ENCODE measurements at places on chromosomes 16 and 17.

GRCh38 chr17:7256766-7257456 lies 4.9 kb downstream of the ELP5 start:
- no peak for DNase-seq

DNA sequence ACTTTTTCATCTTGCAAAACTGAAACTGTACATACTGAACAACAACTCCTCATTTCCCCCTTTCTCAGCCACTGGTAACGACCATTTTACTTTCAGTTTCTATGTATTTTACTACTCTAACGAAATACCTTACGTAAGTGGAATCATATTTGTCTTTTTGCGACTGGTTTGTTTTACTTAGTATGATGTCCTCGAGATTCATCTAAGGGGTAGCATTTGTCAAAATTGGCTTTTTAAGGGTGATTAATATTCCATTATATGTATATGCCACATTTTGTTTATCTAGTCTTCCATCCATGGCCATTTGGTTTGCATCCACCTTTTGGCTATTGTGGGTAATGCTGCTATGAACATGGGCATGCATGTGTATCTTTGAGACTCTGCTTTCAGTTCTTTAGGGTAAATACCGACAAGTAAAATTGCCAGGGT lies 10.4 kb downstream of the KPNB1 start:
- DNase-seq: no peak

DNA sequence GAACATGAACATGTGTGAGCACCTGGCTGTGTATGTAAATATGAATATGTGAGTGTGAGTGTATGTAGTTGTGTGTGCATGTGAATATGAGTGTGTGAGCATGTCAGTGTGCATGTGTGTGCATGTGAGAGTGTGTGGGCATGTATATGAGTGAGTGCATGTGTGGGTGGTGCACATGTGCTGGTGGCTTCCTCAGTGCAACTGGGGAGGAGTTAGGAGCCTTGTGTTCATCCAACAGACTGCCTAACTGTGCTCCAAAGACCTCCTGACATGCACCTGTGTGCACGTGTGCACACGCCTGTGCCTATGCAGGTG lies 1.4 kb downstream of the TMEM235 start:
- no peak for DNase-seq

GRCh38 chr16:2180962-2181923 lies 15.2 kb downstream of the CASKIN1 start:
- no peak for DNase-seq

DNA sequence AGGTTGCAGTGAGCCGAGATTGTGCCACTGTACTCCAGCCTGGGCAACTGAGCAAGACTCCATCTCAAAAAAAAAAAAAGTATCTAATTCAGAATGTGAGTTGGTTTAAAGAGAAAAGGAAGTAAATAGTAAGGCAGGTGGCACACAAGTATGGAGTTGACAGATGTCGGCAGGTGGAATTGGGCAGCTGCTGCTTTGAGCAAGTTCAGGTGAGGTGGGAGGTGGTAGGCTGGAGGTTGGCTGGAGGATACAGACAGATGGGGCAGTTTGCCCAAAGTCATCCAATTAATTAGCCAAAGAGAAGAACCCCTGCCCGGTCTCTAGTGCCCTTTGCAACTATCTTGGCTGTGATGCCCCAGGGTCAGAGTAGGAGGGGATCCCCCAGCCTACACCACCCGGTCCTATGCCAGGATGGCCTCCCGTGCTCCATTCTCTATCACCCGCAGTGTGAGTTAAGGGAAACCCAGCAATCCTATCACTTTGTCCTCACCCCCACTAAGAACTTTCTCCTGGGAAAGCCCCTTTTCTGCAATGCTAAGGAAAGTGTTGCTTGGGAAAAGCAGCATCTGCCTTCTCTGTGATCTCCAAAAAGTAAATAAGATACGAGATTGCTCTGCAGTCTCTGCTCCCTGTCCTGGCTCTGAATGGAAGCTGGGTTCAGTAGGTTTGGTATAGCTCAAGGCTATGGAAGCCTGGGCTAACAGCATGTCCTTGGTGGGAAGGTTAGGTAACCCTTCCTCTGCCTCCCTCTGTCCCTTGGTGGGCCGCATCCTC lies 32.2 kb downstream of the SLC12A3 start:
- no peak for DNase-seq

GRCh38 chr17:33667052-33667509 lies 374.0 kb upstream of the ASIC2 start:
- no peak for DNase-seq

DNA sequence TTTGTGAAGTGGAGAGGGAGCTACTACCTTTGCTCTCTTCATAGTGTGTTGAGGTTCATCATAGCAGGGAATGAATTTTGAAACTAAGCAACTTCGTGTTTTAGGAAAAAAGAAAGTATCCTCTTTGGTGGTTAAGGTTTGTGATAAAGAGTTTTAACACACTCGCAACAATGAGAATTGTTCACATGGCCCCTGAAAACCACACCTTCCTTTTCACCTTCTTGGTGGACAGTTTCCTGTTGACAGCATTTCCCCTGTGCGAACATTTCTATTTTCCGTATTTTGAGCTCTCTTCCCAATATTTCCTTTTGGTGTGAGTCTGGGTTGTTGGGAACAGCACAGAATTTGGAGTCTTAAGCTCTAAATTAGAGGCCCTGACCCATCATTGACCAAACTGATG lies 3.8 kb downstream of the OR4D2 start:
- no peak for DNase-seq

DNA sequence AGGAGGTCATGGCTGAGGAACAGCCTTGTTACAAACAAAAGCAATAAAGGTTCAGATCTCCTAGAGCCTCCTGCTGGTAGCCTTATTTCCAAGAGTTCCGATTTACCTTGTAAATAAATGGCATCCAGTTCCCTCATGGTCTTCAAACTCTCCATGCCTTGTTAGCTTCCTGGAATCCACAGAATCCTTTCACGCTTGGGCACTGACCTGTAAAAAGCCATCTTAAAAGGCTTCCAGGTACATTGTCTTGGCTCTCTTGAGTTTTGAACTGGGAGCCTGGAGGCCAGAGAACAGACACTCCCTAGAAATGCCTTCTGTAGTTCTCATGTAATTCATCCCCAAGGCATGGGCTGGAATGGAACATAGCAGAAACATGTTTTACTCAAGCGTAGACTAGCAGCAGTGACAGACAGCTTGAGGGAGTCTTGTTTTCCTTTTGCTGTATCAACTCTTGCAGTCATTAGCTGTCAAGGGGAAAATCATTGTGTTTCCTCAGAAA lies 207.9 kb downstream of the SNX29 start:
- no peak for DNase-seq

DNA sequence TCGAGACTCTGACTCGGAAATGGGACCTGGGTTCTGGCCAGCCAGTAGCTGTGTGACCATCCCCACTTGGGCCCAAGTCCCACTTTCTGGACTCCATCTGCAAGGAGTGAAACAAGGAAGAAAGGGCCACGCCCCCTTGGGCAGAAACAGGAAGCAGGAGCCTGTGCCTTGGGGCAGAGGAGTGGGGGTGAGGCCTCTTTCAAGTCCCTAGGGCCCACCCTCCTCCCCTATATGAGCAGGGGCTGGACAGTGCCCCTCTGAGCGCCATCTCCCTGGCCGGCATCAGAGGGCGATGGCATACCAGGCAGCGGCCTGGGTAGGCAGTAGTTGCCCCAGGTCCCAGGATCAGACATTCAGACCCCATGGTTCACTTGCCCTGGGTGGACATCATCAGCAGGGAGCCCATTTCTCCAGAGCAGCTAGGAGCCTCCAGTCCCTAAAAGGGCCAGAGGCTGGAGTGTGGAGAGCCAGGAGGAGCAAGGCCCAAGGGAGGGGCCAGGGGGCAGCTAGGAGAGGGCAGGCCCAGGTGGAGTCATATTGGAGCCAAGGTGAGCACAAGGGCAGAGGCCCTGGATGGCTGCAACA lies 7.1 kb downstream of the BCAR1 start:
- DNase-seq: no peak

DNA sequence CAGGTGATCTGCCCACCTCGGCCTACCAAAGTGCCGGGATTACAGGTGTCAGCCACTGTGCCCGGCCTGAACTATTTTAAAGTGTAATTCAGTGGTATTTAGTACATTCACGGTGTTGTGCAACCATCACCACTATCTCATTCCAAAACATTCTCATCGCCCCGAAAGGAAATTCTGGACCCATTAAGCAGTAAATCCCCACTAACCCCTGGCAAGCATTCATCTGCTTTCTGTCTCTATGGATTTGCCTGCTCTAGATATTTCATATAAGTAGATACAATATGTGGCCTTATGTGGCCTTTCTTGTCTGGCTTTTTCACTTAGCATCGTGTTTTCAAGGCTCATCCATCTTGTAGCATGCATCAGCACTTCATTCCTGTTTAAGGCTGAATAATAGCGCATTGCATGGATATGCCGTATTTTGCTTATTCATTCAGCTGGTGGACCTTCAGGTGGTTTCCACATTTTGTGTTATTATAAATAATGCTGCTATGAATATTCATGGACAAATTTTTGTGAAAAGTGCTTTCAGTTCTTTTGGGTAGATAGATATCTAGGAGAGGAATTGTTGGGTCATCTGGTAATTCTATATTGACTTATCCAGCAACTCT lies 8.4 kb upstream of the HERPUD1 start:
- DNase-seq: no peak

GRCh38 chr16:50724306-50724705 lies 17.6 kb upstream of the CYLD start:
- no peak for DNase-seq

DNA sequence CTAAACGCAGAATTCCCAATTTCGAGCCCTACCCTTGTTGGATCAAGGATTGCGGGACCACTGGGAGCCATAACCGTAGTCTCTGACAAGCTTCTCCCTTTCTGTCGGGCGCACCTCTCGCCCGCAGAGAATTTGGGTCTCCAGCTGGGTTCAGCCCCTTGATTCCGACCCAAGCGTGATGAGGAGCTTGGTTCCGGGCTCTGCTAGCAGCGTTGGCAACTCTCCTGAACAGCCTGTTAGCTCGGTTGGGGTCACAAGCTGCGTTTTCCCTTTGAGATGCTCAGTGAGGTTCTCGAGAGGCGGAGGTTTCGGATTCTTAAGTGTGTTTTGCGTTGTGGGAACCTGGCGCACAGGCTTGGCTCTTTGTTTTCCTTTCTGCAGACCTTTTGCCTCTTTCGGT lies 655 bp downstream of the ATXN1L start:
- DNase-seq: no peak

GRCh38 chr17:61239953-61240352 lies 159.7 kb upstream of the TBX2 start:
- DNase-seq: no peak

GRCh38 chr17:74992223-74992622 lies 4.8 kb downstream of the CDR2L start:
- DNase-seq: no peak

DNA sequence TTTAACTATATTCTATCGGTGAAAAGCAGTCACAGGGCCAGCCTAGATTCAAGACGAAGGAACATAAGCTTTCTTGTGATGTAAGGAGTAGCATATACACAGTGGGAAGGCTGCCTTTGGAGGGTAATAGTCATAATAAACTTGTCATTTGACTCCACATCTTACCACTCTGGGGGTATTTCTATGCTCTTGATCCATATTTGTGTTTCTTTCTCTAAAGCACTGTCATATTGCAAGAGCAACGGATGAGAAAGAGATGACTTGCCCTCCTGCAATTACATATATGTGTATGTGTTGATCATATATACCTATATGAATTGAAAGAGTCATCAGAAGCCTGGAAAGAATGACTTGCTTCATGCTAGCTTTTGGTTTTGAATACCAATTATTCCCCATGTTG lies 225.4 kb upstream of the HS3ST3A1 start:
- no peak for DNase-seq

- no peak for DNase-seq
These were observed 25.6 kb upstream of the CES5A start for GRCh38 chr16:55900616-55901393.

GRCh38 chr16:16021988-16022682 lies 72.7 kb downstream of the ABCC1 start:
- no peak for DNase-seq

GRCh38 chr17:19348081-19348650 lies 14.4 kb downstream of the B9D1 start:
- no peak for DNase-seq

DNA sequence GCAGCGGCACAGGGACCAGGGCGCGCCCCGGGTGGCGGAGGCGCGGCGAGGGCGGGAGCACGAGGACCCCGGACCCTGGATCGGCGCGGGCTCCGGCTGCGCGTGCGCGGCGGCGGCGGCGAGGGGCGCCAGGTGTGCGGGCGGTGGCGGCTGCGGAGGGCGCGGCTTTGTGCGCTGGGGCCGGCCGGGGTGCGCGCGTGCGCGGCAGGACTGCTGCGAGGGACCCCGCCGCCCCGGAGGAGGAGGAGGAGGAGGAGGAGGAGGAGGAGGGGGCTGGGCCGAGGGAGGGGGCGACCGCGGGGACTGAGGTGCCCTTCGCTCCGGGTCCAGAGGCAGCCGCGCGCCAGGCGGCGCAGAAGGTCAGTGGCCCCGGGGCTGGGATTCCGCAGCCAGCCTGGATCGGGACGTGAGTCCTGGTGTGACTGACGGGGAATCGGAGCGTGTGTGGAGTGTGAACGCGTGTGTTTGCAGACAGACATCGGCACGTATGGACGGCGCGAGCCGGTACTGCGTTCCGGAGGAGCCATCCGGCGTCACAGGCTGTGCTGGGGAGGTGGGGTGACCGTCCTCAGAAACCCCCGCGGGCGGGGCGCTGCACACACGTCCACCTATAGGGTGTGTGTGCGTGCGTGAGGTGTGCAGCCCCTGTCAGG lies 19.5 kb upstream of the RAP1GAP2 start:
- DNase-seq: no peak

All from stimulated activated CD4-positive, alpha-beta T cell treated with anti-CD3 and anti-CD28 coated beads, Interleukin-12 subunit alpha, Interleukin-12 subunit beta, amount 100 ng/mL, for 24 hours (primary cell).